NCI-H460 (cell line): ENCODE measurements at places on chromosomes 4 and X. TPM values are rescaled to one million over a fixed set of nuclear protein-coding genes. Genes with fewer than 3 reads are reported as not detected.

Gene IL1RAPL1
- not detected in 2 replicates for total RNA-seq

- no peak for DNase-seq
Observed at GRCh38 chr4:109327641-109328040, 25.2 kb upstream of the COL25A1 start.

- no peak for DNase-seq
Observed at GRCh38 chr4:92128676-92129075, 175.1 kb upstream of the GRID2 start.

DNA sequence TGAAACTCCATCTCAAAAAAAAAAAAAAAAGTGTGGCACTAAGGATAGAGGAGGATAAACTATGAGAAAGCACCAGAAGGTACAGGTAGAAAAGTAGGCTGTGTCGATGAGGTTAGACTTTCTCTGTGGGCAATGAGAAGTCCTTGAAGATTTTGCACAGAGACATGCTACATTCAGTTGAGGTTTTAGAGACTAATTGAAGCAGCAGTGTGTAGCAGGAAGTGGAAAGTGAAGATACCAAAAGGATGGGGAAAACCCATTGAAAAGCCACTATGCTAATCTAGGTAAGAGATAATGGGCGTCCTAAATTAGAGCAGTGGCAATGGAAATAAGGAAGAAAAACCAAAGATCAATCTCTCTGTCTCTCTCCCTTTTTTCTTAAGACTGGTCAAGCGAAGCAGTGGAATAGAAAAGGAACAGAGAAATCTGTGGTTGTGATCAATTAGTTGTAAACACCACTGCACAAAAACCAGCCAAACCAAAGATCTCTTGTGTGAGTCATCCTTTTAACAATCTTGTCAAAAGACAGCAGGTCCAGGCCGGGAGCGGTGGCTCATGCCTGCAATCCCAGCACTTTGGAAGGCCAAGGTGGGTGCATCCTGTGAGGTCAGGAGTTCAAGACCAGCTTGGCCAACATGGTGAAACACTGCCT, 3.5 kb downstream of the SPINK2 start:
- no peak for DNase-seq

DNA sequence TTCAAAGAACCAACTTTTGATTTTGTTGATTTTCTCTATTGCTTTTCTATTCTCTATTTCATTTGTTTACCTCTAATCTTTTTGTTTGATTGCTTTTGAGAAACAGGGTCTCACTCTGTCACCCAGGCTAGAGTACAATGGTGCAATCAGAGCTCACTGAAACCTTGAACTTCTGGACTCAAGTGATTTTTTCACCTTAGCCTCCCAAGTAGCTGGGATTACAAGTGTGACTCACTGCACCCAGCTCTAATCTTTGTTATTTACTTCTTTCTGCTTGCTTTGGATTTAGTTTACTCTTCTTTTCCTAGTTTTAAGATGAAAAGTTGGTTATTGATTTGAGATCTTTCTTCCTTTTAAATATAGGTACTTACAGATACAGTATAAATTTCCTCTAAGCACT, 26.2 kb downstream of the RAB9B start:
- DNase-seq = no peak

DNA sequence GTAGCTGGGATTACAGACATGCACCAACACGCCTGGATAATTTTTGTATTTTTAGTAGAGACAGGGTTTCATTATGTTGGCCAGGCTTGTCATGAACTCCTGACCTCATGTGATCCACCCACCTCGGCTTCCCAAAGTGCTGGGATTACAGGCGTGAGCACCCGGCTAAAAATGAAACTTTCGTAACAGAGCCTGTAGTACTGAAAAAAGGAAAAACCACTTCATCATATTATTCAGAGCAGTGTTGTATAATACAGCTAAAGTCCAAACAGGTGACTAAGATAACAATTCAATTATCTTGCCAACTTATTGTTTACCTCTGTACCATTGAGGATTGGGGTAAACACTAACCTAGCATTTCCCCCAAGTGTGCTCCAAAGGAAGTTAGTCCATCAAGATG, 43.9 kb upstream of the HPRT1 start:
- no peak for DNase-seq

DNA sequence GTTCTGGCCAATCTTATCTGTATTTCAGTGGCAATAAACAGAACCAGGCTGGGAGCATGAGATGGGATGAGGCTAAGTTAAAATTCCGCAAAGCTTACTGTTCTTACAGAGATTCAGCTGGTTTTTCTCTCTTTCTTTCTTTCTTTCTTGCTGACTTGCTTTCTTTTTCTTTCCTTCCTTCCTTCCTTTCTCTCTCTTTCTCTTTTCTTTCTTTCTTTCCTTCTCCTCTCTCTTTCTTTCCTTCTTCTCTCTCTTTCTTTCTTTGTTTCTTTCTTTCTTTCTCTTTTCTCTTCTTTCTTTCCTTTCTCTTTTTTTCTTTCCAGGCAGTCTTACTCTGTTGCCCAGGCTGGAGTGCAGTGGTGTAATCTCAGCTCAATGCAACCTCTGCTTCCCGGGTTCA, 24.4 kb downstream of the SPACA5B start:
- no peak for DNase-seq

GRCh38 chrX:103565752-103566151, 19.6 kb upstream of the TCEAL4 start:
- DNase-seq = no peak

Gene PNMA6A
- 1.7 and 2.9 TPM in 2 replicates for total RNA-seq

Gene CXCL1
- 507 and 527 TPM in 2 replicates for total RNA-seq

- no peak for DNase-seq
Observed at GRCh38 chrX:43974100-43974475, 898 bp upstream of the NDP start.

GRCh38 chrX:124257924-124258702, 74.3 kb upstream of the TEX13D start:
- DNase-seq = no peak

DNA sequence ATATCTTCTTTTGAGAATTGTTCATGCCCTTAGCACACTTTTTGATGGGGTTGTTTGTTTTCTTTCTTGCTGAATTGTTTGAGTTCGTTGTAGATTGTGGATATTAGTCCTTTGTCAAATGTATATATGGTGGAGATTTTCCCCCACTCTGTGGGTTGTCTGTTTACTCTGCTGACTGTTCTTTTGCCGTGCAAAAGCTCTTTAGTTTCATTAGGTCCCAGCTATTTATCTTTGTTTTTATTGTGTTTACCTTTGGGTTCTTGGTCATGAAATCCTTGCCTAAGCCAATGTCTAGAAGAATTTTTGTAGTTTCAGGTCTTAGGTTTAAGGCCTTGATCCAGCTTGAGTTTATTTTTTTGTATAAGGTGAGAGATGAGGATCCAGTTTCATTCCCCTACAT, 1372.6 kb upstream of the TENM3 start:
- DNase-seq = no peak

DNA sequence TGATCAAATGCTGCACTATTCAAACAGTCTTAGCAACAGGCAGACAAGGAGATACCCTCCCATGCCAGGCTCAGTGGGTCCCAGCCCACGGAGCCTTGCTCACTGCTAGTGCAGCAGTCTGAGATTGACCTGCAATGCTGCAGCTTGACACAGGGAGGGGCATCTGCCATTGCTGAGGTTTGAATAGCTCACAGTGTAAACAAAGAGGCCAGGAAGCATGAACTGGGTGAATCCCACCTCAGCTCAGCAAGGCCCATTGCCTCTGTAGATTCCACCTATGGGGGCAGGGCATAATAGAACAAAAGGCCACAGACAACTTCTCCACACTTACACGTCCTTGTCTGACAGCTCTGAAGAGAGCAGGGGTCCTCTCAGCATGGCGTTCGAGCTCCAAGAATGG, 26.6 kb upstream of the ZXDB start:
- no peak for DNase-seq

DNA sequence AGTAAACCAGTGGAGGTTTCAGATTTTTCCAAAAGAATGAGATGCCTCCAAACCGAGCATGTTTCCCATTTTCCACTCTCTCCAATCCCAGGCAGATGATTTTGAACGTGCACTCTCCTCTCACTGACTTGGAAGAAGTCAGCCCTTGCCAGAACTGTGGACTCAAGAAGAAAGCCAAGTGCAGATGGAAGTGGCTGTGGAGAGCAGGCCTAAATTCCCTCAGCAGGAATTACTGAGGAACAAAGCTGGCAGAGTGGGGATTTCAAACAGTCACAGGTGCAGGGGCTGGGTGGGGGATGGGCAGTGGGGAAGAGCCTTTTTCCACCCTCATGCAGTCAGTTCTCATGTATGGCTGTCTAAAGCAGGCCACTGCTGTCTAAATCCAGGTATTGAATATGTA, 83.5 kb upstream of the PLAC1 start:
- no peak for DNase-seq

Gene CT45A2
- total RNA-seq = not detected in 2 replicates

DNA sequence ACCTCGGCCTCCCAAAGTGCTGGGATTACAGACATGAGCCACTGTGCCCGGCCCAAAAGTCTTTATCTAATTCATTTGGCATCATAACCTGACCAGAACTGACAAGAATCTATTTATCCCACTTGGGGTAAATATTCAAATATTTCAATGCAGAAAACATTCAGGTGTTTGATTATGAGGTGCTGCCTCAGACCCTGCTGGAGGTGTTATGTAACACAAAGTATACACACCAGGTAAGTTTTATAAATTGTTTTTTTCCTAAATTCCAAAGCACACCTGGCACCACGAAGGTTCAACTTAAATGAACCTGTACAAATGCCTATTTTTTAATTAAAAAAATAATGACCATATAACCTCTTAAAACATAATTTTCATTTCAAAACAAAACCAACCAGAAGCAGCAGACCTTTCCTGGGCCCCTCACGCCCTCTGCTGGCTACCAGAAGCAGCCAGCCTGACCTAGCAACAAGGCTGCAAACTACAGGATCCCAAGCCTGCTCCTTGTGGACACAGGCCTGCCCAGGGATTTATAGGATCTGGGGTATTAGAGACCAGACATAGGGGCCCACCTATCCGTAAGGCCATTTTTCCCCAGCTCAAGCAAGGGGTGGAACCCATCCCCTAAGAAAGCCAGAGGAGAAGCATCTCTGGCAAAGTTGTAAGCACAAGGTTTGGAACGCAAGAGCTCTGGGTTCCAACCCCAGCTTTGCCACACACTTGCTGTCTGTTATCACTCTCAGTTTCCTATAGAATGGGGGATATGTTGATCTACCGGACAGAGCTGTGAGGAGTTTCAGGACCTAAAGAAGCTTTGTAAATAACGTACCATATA, 11.7 kb downstream of the OTUD5 start:
- DNase-seq = peak; percentile 45

DNA sequence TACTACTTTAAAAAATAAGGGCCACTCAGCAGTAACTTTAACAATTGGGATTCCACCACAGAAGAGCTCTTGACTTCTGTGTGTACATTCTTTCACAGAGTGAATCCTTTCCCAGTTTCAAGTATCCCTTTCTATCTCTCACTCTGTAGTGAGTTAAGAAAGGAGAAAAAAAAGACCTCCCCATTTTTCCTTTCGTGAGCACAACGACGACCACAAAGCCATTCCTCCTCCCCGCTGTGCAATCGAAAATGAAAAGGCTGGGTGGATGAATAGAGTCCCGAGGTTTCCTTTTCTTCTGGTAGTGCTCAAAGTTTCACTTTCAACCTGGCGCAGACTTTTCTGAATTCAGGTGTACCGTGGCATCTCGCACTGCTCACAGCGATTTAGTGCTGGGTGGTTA, 58.0 kb downstream of the TAB3 start:
- no peak for DNase-seq

GRCh38 chr4:168864821-168865541, 145.1 kb downstream of the CBR4 start:
- DNase-seq = no peak
